ENCODE measurements at places on chromosomes 6 and 20. TPM values are rescaled to one million over a fixed set of nuclear protein-coding genes. Genes with fewer than 3 reads are reported as not detected.

- no peak for DNase-seq
These were observed 48.3 kb upstream of the MYB start for GRCh38 chr6:135132776-135133175.

DNA sequence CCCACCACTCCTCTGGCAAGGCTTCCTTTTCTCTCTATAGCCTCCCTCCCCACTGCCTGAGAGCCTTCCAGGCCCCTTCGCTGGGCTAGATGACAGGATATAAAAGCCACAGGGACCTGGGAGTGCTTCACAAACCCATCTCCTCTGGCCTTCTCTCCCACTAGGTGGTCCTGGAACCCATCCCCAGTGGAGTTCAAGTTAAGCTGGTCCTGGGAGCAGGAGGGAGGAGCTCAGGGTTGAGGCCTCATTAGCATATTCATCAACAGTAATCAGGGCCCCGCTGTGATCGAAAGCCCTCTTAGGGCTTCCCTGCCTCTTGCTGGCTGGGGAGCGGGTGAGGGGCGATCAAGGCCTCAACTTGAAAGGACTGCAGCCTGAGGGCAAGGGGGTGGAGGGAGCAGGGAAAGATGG, 9.1 kb downstream of the EBF4 start:
- DNase-seq, result no peak

DNA sequence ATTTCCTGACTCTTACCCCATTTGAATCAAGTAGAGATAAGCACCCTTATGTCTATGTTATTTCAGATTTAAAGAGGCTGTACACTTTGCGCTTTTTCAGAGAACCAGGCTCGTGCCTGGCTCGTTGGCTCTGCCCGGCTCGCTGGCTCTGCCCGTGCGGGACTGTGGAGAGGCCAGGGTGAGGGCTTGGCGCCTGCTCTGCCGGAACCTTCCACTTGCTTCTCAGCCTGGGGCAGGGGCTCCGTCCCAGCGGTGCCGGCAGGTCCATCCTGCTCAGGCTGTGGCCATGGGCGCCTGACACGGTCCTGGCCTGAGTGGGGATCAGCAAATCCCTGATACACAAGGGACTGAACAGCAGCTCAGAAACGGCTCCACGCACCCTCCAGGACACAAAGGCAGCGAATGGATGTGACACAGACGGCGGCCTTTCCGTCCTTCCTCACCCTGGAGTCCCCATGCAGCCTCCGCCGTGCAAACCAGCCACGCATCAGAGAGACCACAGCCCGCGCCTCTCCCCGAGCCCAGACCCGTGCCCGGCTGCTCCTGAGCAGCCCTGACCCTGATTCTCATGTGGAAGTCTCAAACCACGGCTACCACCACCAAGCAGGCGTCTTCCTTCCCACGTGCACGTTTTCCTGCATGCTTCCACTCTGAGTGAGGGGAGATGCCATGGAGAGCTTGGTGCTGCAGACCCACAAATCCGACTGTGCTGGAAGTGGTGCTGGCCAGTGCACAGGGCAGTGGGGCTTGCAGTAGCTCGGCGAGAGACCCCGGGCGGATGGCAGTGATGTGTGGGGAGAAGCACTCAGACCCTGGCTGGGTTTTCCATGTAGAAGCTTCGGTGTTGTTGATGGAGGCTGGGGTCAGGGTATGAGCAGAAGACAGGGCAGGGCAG, 233.9 kb downstream of the ERMARD start:
- no peak for DNase-seq

- DNase-seq, result no peak
These were observed 101.9 kb downstream of the TFAP2C start for GRCh38 chr20:56730996-56731395.

DNA sequence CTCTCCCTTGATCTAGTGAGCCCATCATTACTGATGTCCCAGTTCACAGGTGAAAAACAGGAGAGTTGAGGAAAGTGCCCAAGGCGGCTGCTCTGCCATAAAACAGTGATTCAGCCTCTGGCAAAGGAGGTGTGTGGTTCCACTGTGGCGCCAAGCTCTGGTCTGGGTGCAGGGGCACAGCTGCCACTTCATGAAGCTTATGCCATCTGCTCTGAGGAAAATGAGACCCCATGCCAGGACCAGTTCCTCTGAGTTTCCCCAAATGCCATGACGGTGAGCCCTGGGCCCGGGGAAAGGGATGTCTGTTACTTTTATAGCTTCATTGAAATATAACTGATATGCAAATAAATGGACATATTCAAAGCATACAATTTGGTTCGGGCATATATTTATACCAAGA, 33.7 kb upstream of the ZBP1 start:
- DNase-seq, result no peak

DNA sequence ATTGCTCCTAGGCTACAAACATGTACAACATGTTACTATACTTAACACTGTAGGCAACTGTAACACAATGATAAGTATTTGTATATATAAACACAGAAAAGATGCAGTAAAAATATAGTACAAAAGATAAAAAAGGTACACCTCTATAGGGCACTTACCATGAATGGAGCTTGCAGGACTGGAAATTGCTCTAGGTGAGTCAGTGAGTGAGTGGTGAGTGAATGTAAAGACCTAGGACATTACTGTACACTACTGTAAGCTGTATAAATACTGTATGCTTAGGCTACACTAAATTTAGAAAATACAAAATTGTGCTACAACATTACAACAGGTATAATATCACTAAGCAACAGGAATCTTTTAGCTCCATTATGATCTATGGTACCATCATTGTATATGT, 312.0 kb upstream of the PREP start:
- DNase-seq, result no peak

GRCh38 chr20:1472556-1473245, 6.1 kb upstream of the NSFL1C start:
- DNase-seq, result no peak

DNA sequence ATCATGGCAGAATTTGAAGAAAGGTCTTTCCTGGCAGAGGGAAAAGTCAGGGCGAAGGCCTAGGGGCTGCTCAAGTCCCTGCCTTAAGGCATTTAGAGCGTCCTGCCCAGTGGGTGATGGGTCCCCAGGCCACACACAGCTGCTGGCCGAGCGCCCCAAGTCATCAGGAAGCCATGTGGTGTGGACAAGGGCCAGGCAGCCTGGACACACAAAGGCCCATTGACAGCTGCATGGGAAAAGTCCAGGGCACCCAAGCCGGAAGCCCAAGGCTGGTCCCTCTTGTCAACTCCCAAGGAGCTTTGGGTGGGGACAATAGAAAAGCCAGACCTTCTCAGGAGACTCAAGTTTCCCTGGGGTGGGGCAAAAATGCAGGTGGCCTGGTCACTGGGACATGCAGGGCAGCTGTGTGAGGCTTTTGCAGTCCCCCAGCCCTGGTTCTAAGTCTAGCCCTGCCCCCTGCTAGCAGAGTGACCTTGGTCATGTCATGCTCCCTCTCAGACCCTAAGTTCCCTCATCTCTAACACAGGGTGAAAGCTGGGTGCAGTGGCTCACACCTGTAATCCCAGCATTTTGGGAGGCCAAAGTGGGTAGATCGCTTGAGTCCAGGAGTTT, 44.3 kb upstream of the PTGIS start:
- peak; percentile 64 for DNase-seq

GRCh38 chr6:141552031-141552430, 580.7 kb upstream of the GJE1 start:
- no peak for DNase-seq

- DNase-seq, result no peak
These were observed 85.3 kb downstream of the MYLK4 start for GRCh38 chr6:2665146-2666070.

GRCh38 chr6:3229566-3230178, 2.2 kb upstream of the TUBB2B start:
- no peak for DNase-seq

- DNase-seq, result no peak
These were observed 10.3 kb upstream of the SNHG17 start for GRCh38 chr20:38445381-38445796.

DNA sequence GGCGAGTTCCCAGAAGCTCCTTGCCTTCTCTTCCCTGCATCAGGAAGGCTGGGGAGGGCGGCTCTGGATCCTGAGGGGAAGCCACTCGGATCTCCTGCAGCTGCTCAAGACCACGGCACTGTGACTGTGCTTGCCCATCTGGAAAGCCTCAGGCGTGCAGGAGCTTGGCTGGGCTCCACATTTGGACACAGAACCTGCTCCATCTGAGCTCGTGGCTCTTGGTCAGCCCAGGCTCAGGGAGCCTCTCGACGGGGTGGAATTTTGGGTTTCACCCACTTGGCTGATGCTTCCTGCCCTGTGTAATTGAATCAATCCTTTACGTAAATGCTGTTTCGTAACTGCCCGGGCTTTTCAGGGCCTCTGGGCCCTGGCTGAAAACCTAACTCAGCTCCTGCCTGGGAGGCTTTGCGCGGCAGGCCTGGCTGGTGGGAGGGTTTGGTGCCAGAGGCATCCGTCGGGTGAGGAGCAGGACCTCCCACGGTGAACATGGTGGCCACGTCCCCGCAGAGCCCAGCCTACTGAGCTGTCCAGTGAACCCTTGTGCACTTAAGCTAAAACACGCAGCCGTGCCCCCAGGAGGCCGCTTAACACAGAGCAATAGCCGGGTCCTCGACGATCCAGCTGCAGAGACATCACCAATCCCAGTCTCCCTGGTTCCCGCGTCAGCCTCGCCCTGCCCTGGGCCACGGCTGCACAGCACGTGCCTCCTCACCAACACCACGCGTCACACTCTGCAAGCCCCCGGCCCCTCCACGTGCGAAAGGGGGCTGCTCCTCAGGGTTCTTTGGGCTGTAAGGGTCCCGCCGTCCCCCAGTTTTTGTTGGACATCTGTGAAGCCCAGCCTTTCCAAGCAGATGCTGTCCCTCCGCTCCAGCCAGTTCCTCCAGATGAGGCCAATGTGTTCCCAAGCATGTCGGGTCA, 241.0 kb downstream of the DLL1 start:
- DNase-seq, result peak; percentile 85

DNA sequence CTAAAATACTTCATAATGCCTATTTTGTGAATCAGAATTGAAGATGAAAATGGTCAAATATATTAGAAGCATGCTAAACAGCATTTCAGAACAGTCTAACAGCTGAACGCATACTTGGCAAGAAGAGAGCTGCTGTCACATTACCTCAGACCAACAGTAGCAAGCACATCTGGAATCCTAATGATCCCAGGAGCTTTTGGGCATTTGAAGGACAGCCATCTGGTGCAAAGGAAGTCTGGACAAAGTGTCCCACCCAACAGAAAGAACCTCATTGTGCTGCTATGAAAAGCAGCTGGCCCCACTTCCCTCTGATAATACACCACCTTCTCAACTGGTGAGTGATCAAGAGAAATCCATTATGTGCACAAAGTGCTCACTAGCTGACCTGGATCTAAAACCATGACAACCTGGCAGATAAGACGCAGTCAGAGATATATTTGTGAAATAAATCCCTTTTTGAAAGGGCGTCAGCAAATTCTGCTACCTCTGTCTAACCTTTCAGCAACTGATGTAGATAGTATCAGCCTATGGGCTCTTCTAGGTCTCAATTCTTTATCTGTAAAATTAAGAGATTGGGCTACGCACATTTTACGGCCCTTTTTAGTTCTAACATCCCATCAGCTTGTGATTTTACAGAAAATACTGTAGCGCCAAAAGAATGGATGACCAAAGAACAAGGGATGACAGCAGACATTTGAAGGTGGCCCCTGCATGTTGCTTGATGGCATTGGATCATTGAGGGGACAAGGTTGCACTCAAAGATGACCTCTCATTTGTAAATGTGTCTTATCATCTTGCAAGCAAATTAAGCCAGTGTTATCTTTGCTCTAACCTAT, 78.7 kb downstream of the SGK1 start:
- no peak for DNase-seq

DNA sequence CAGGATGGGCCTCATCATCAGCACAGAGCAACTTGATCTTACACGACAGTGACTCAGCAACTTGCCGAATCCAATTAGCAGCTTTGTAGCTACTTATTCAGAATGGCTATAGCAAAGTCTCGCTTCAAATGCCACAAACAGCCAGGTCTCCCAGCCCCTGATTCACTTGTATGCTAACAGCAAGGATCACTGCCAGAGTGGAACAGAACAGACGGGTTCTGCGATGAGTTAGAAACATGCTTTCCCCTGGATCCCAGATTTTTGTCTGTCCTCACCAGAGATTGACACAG, 254.4 kb downstream of the NRN1 start:
- no peak for DNase-seq

GRCh38 chr20:21251278-21251677, 51.9 kb upstream of the XRN2 start:
- no peak for DNase-seq

DNA sequence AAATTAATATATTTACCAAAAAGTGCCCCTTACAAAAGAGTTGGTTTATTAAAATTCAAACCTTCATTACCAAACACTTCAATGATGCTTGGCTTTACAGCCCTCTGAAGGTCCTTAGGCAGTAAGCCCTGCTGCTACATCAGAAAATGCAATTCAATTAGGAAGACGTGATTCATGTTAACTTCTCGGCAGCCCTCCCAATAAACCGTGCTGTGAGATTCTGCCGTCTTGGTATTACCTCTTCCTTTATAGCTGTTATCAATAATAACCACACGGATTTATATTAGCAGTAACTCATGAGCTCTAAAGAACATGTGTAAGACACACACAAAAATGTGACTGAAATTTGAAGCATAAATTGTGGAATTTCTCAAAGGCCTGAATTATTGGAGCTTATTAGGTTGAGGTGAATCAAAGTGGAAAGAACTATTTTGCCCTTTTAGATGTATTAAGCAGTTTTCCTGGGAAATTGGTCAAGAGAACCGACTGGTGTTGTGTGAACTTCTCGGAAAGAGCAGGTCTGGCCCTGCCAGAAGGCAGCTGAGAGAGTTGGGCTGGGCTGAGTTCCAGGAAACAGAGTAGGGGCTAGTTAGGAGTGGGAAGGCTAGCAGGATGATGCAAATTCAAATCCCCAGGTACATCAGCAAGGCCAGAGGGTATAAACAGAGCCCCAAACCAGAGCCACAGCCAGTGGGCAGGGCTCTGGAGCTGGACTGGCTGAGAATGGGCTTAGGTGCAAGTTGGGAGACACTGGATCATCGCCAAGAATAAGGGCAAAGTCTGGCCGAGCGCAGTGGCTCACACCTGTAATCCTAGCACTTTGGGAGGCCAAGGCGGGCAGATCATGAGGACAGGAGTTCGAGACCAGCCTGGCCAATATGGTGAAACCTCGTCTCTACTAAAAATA, 33.1 kb downstream of the FGD2 start:
- DNase-seq, result peak; percentile 89

DNA sequence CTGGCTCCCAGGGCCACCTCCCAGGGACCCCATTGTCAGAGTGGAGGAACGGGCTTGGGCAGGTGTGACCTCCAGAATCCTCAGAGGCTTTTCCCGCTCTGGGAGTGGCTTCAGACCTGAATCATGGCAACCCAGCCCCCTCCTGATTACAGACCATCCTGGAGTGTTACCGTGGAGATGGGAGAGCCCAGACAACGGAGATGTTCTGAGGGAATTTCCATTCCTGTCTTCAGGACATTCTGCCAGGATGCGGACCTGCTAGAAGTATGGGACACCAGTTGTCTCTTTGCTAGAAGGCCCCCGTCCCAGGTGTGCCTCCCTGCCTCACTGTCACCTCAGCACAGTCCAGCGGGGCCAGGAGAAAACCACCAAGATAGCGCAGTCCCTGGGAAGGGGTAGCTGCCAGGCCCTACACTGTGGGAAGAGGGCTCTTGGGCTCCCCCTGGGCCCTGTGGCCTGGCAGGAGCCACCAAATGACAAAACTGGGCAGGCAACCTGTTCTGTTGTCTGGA, 109.9 kb downstream of the PSMB1 start:
- no peak for DNase-seq

- DNase-seq, result no peak
These were observed 19.4 kb downstream of the MAP3K5 start for GRCh38 chr6:136772685-136773472.

The KATNA1 gene
- 6.2 TPM for total RNA-seq

The PRKN gene
- total RNA-seq, result 2.3 TPM

The FILIP1 gene
- 1.6 TPM for total RNA-seq

The OLIG3 gene
- not detected for total RNA-seq

The CYP24A1 gene
- not detected for total RNA-seq

The LAMA2 gene
- total RNA-seq, result 3.6 TPM

The C6orf163 gene
- 1.3 TPM for total RNA-seq

The ENPP3 gene
- total RNA-seq, result 1.2 TPM
